ENCODE measurements at places on chromosomes 1 and 21.

GRCh38 chr1:169565335-169566271, 20.7 kb downstream of the F5 start:
- DNase-seq: no peak

- no peak for DNase-seq
Observed at GRCh38 chr1:211951856-211952255, 83.5 kb downstream of the INTS7 start.

DNA sequence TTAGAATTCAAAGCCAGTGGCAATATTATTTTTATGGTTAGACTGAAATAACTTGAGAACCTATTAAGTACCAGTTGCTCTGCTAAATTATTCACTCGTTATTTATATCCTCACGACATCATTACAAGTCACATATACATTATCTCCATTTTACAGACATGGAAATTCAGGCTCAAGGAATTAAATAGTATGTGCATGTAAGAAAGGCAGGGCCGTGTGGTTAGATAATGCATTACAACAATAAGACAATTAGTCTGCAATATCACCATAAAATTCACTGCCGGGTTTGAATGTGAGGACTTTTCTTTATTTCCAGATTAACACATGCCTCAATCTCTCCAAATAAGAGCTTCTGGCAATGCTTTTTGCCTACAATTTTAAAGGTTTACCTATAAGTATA, 523.4 kb downstream of the PTBP2 start:
- no peak for DNase-seq

DNA sequence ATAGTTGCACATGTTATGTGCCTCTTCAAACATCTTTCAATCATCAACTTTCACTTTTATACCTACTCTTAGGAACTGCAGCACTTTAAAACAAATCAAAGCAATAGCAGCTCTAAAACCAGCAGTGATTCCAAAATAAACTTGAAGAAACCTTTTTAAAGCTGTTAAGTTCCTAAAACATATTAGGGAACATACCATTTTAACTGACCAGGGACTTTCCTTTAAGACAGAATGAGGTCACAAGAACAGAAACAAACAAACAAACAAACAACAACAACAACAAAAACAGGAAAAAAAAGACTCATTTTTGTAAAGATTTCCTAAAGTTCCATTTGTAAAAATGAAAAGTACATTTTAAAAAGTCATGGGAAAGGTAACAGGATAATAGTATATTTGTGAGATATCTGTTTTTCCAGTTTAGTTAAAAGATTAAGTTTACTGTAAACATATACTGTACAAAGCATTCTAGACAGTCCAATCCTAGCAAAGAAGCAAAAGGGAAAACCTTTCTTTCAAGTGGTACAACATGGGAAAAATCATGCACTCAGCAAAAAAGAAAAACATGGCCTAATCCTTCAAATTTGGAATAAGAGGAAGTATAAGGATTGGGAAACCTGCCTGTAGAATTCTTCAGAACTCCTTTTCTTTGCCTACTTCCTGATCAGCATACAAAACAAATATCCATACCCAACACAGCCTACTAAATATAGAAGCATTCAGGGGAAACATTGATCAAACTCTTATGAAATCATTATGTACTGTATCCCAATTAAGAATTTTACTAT, 45.5 kb downstream of the EPS15 start:
- DNase-seq: no peak

GRCh38 chr1:5812295-5812694, 179.9 kb downstream of the NPHP4 start:
- DNase-seq: no peak

GRCh38 chr1:201876148-201876818, 12.4 kb upstream of the SHISA4 start:
- DNase-seq: no peak

DNA sequence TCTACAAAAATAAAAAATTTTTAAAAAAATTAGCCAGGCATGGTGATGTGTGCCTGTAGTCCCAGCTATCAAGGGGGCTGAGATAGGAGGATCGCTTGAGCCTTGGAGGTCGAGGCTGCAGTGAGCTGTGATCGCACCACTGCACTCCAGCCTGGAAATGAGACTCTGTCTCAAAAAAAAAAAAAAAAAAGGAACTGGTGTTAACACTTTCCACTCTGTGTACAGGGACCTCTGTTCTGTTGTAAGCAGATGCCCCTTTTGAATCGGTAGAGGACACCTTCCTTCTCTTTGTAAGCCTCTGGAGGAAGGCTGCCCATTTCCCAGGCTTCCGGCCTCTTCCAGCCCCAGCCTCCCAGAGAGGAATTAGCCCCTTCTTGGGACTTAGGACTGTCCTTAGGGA, 7.3 kb upstream of the C1orf210 start:
- DNase-seq: no peak

DNA sequence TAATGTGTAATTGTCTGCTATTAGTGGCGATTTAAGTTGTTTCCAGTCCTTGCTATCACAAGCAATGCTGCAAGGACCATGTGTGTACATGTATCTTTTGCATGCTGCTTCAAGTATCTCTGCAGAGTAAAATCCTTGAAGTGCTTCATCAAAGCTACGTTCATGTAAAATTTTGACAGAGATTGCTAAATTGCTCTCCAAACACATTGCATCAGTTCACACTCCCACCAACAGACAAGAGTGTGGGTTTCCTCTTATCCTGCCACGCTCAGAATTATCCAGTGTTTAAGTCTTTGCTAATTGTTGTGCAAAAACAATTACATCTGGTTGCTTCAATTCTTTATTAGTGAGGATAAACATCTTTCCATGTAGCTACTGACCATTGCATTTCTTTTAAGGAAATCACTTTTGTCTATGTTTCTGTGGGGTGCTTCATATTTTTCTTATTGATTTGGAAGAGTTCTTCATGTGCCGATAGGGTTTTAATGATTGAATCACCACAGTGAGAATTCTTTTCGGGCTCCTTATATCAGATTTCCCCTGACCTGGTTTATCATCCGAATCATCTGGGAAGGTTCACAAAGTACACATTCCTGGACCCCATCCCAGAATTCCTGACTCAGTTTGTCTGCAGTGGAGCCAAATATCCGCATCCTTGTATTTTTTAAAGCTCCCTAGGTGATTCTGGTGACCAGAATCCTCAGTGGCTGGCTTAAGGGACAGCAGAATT, 56.3 kb upstream of the GALNT2 start:
- DNase-seq: no peak

GRCh38 chr21:44542716-44543115, 2.7 kb upstream of the KRTAP10-1 start:
- DNase-seq: no peak

GRCh38 chr1:88648706-88649105, 35.4 kb upstream of the PKN2 start:
- DNase-seq: no peak

DNA sequence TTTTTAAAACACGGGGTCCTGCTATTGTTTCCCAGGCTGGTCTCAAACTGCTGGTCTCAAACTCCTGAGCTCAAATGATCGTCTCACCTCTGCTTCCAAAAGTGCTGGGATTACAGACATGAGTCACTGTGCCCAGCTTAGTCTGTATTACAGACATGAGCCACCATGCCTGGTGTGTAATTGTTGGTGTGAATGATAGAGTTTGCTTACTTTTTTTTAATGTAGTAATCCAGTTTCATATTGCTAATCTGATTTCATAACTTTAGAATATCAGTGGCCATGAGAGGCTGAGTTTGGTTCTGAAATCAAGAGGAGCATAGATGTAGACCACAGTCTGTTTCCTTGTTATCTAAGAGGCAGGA, 3.4 kb downstream of the EPB41 start:
- no peak for DNase-seq

Measured in NCI-H1436 treated with DMSO at 0.1 percent for 48 hours (cell line).